ENCODE measurements at places on chromosomes 7 and 10. TPM values are rescaled to one million over a fixed set of nuclear protein-coding genes. Genes with fewer than 3 reads are reported as not detected.

SOSTDC1 gene
- 0.10 TPM for total RNA-seq

DNA sequence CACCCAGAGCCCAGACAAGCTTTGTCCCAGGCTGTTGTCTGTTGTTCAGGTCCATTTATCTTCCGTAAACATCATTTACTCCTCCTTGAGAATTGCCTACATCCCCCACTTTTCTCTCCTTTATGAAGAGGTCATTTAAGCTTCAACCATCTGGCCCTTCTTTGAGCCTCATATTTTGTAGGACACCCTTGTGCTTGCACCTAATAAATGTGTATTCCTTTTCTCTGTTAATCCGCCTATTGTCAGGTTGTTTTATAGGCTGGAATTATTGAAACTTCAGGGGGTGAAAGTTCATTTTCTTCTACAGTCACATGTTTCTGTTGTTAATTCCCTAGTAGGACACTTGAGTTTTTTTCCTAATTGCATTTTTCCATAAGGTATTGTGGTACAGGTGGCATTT is 19.6 kb upstream of the CTTNBP2 start:
- no peak for DNase-seq

GRCh38 chr10:51031950-51032349 is 42.3 kb upstream of the PRKG1 start:
- DNase-seq: no peak

OPALIN gene
- not detected for total RNA-seq

ASB10 gene
- not detected for total RNA-seq

GRCh38 chr10:34504534-34504933 is 310.6 kb downstream of the PARD3 start:
- no peak for DNase-seq

ZNF277 gene
- total RNA-seq: 40.1 TPM

EPHA1 gene
- not detected for total RNA-seq

DNA sequence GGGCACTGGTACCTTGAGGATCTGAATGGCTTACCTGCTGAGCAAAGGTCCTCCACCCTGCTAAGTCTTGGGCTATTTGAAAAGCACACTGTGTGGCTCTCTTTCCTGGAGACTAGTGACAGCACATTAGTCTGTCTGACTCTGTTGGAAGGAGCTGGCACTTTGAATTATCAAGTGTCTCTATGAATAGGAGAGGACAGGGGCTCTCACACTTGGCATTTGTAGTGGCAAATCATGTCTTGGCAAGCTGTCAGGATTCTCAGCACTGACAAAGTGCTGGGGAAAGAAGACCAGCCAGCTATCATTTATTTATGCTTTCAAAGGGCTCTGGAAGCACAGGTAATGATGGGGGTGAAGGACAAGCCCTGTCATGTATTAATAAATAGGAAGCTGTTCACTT is 62.8 kb downstream of the MTPN start:
- DNase-seq: no peak

GRCh38 chr7:30503274-30504212 is 1.1 kb downstream of the GGCT start:
- DNase-seq: no peak

- no peak for DNase-seq
Observed at GRCh38 chr10:6396652-6397051, 183.4 kb downstream of the PRKCQ start.

GRCh38 chr10:69684981-69685353 is 54.9 kb downstream of the FAM241B start:
- DNase-seq: no peak

GRCh38 chr10:33005322-33006301 is 47.6 kb upstream of the ITGB1 start:
- DNase-seq: peak; percentile 78

GRCh38 chr10:51214207-51215196 is 140.2 kb downstream of the PRKG1 start:
- DNase-seq: no peak

FLNC gene
- total RNA-seq: 0.57 TPM

All from NCI-H460 (cell line).